ENCODE measurements at places on chromosomes 6 and 20.
A peak's percentile ranks its signal among the peaks of the same experiment; 100 is the strongest.

DNA sequence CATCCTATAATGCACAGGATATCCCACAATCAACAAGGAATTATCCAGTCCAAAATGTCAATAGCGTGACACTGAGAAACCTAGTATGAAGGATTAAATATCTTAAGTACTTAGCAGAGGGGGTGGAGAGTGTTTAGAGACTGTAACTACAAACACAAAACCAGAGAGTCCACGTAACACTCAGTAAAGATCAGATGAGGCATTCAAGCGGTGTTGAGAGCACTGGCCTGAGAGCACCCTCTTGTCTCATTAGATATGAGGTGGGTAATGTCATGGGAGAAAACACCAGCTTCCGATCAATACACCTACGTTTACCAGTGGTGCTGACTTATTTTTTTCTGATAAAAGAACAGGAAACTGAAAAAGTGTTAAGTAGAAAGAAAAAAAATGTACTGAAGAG, 2.3 kb downstream of the FAM184A start:
- no peak for DNase-seq

DNA sequence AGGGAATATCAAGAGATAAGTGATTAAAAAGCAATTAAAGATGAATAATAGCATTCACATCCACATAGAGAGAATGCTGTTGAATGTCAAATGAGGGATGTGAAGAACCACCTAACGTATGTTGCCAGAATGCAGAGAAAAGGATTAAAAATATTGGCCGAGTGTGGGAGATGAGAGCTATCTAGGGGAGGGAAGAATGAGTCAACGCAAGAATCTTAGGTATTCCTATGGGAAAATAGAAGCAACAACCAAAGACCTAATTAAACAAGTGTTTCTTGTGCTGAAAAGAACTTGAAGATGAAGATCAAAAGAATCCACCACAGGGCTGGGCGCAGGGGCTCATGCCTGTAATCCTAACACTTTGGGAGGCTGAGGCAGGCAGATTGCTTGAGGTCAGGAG, 12.2 kb upstream of the RSPH3 start:
- DNase-seq, result no peak

DNA sequence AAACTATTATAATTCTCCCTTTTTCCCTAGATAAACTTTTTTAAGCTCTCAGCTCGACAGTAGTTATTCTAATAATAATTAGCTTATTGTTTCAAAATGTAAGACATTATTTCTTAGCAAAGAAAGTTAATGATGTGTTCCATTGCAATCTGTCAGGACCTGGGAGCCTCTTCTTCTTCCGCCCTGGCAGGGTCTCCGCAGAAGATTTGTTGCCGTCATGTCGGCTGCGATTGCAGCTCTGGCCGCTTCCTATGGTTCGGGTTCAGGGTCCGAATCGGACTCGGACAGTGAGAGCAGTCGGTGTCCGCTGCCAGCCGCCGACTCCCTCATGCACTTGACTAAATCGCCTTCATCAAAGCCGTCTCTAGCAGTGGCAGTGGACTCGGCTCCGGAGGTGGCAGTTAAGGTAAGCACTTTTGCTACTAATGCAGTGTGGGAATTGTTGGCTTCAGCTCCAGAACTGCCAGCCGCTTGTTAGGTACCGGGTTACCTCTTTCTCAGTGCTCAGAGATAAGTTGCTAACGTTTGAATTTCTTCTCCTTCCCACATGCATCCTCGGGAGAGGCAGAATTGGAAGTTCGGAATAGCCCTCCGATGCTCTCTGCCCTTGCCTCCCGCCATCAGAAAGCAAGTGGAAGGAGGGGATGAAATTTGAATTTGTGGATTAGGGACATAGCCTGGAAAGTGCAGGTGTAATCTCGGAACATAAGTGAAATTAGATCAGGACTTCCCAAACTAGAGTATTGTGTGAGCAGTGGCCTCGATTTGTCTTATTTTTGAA, at the start of gene CDC40:
TSS of gene CDC40 (plus strand) at position 200 of the 781 bp plus-strand sequence. CDS start at position 218, 18 bp downstream.
- peak; percentile 76 for DNase-seq

GRCh38 chr6:148888856-148889255, 142.0 kb downstream of the UST start:
- DNase-seq, result no peak
